ENCODE measurements at places on chromosomes 5 and 9. TPM values are rescaled to one million over a fixed set of nuclear protein-coding genes. Genes with fewer than 3 reads are reported as not detected.

SPINK6 gene
- total RNA-seq, result 0.49 TPM

PCDHGC4 gene
- total RNA-seq, result not detected

PRLR gene
- total RNA-seq, result 0.19 TPM

PCDHB7 gene
- total RNA-seq, result not detected

HAPLN1 gene
- not detected for total RNA-seq

DDX4 gene
- total RNA-seq, result not detected

MAML1 gene
- total RNA-seq, result 20.4 TPM

TRMT10B gene
- 5.8 TPM for total RNA-seq

LRRTM2 gene
- not detected for total RNA-seq

HEMGN gene
- total RNA-seq, result not detected

FRRS1L gene
- total RNA-seq, result 0.19 TPM

MEIKIN gene
- total RNA-seq, result not detected

HTR4 gene
- not detected for total RNA-seq

S100Z gene
- not detected for total RNA-seq

PLAC8L1 gene
- 0.26 TPM for total RNA-seq

Data from A549 treated with GW870086 at 1 μM for 4 hours (cell line).